ENCODE measurements at places on chromosomes 11 and 22.

DNA sequence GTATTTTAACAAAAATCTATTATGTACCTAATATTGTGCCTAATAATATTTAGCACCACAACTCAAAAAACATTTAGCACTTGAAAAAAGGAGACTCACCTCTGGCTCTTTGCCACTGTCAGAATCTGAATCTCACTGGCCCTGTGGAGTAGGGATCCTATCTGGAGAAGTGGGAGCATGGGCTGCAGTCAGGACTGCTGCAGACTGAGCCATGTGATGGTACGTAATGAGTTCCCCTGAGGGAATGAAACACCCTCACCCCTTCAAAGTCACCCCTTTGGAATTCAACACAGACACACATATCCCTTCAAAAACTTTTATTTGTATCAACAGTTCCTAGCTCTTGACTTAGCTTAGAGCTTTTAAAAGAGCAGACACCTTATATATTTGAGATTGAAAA lies 6.5 kb downstream of the PTPMT1 start:
- no peak for DNase-seq

DNA sequence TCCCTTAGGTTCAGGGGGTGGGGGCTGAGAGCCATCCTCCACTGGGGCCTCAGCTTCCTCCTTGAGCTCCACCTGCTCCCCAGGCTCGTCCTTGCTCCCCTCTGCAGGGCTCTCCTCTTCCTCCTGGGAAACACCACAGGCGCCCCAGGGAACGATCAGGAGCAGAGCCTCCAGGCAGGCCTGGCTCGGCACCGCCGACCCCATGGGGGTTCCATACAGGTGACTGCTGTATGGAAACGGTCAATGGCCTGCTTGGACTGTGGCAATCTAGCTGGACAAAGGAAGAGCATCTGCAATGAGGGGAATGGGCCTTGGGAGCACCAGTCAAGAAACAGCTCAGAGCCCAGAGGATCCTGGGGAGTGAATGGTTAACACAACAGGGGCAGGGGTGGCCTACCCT lies 7.9 kb downstream of the HYOU1 start:
- DNase-seq = no peak

DNA sequence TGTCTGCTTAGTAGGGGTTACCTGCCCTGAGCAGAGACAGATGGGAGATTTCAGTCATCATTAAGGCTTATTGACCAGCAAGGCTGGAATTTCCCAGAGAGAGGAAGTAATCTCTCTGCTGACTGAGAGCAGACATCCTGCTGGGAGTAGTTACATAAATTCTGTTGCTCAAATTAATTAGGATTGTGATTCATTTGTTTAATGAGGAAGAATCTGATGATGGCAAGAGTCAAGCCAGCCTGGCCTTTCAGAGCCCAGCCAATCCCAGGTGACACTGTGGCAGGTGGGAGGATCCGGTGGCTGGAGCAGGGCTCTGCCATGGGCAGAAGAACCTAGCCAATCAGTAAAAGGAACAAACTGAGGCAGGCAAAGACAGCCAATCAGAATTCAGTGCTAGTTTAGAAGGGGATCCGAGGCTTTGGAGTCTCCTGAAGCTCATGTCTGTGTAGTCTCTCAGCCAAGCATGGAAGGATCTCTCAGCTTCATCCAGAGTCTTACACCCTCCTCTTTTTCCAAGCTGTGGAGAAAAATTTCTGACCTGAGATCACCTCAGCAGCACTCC lies 61.2 kb upstream of the CHST1 start:
- DNase-seq = no peak

DNA sequence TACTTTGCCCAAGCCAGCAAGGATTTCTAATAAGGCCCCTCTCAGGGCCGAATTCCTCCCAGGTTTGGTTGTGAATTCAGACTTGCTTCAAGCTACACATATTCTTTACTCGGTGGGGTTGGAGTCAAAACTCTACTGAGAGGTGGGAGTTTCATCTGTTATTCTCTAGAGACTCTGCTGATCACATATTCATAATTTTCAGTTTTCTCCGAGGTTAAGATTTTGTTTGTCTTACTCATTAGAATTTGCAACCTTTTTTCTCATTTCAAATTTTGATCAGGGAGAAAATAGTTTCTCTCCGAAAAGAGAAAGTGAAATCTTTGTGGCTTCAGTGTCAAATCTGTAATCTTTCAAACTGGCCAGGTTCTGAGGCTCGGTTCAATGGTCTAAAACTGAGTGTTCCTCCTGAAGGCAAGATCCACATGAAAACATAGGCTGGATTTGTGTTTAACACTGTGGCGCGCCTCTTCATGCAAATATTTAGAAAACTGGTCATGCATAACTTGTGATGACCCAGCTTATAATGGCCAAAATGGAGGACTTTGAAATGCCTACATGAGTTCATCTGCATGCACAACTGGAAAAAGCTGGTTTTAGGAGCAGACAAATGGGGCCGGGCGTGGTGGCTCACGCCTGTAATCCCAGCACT lies 21.5 kb upstream of the GSTP1 start:
- peak; percentile 60 for DNase-seq

DNA sequence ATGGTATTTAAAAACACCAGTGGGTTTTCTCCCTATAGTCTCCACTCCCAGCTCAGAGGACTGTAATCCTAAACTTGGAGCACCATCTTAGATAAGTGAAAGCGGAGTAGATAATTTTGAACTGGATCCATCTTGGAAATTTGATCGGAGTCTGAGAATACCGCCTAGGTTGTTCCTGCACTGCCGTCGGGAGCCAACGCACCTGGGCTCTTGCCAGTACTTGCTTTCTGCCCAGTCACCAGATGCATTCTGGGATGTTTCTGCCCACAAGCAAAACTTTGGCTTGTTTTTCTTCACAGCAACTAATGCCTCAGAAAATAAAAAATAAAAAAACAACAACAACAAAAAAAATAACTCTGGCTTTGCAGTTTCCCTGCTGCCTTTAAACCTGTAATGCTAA lies 113.0 kb upstream of the MTMR2 start:
- DNase-seq = no peak

DNA sequence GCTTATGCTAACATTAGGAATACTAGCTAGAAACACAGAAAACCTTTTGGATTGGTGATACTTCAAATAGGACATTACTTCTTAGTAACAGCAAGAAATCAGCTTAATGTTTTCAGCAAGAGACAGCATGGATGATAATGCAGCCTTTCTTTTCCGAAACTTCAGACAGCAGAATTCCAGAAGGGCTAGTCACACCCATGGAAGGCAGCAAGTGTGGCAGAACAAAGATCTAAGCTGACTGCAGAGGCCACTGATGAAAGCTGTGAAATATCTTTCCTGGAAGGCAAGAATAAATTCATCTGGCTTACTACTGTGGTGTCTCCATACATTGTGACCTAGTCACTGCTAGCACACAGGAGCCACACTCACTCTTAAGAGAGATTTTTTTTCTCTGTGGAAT lies 100.3 kb downstream of the CCDC83 start:
- no peak for DNase-seq

GRCh38 chr11:40240284-40240683 lies 1219.2 kb downstream of the LRRC4C start:
- no peak for DNase-seq

DNA sequence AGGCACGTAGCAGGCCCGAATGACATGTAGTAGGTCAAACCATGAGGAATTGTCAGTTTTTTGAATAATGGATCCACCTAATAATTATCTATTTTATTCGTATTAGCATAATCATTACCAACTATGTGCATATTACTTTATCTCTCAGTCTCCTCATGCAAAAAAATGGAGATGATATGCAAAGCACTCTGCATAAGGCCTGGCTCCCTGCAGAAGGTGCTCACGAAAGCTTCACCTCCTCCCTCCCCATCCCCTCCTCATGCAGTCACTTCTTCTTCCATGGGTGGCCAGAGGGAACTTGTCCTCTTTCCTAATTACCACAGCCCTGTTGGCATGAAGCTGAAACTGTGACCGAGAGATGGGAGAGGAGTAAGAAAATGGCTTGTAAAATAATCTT lies 20.8 kb upstream of the TSKU start:
- no peak for DNase-seq

- DNase-seq = no peak
These were observed 872.0 kb downstream of the BRD1 start for GRCh38 chr22:48955351-48956311.

GRCh38 chr11:117122556-117122955 lies 21.5 kb upstream of the PAFAH1B2 start:
- no peak for DNase-seq

DNA sequence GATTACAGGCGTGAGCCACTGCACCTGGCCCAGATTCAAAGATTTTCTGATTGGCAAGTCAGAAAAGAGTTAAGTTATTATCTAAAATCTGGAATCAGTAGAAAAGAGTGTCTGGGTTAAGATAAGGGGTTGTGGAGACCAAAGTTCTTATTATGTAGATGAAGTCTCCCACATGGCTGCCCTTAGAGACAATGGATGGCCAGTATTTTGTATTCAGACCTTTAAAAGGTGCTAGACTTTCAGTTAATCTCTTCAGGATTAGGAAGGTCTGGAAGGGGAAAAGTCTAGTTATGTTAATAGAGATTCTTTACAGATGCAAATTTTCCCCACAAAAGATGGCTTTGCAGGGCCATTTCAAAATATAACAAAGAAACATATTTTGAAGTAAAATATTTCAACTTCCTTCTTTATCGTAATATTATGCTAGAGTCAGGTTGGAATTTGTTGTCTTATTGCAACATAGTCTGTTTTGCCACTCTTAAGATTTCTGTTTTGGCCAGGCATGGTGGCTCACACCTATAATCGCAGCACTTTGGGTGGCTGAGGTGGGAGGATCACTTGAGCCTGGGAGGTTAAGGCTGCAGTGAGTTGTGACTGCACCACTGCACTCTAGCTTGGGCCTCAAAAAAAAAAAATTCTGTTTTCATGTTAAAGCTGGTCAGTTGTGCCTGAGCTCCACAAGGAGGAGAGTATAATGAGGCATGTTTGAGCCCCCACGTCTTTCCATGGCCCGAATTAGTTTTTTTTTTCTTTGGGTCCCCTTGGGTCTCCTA lies 14.0 kb downstream of the GRAMD1B start:
- no peak for DNase-seq

Measured in germinal center (tissue), 1 donor.